ENCODE measurements at places on chromosomes 2 and 18.

GRCh38 chr18:75915941-75916623 is 488.6 kb upstream of the SMIM21 start:
- peak; percentile 72 for DNase-seq

DNA sequence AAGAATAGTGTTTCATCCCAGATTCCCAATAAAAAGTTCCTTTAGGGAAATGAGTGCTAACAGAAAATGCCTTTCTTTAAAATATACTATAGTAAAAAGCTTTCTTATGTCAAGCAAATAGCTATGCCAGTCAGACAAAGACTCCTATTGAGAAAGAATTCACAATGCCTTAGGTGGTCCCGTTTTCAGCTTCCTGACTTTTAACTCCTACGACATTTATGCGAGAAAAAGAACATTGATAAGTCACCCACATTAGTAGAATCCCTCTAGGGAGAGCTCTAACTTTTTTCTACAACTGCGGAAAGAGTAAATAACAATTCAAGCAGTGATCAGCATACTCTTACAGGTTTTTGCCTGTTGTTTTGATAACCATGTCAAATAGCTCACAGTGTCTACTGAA is 750.8 kb upstream of the ACVR2A start:
- DNase-seq, result no peak

GRCh38 chr2:174945601-174946260 is 59.5 kb downstream of the CHN1 start:
- no peak for DNase-seq

- DNase-seq, result no peak
Measured at GRCh38 chr2:217828336-217828735, 174.5 kb downstream of the TNS1 start.

GRCh38 chr2:53715568-53715967 is 52.0 kb upstream of the CHAC2 start:
- no peak for DNase-seq

DNA sequence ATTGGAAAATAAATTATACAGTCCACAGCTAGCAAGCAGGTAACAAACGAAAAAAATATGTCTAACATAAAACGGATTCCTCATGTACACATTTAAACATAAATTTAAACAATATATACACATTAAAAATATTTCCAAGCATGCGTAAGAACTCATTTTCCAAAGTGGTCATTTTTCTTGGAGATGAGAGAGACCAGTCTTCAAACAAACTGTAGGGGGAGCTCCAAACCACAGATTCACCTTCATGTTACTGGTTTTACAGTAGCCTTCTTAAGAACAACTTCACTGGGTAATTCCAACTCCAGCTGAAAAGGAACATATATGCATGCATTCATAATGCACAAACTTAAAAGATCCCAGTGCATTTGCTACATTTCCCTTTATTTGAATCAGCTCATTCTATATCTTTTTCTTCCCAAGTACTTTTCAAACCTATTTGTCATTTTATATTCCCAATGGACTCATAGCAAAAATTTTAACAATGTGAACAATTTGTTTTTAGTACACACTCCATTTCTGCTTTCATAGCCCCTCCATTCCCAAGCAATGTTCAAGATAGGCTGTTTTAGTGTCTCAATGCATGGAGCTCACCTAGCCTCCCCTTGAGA is 4.7 kb upstream of the STAMBP start:
- peak; percentile 87 for DNase-seq

GRCh38 chr2:110874453-110875383 is 142.3 kb downstream of the ACOXL start:
- no peak for DNase-seq

DNA sequence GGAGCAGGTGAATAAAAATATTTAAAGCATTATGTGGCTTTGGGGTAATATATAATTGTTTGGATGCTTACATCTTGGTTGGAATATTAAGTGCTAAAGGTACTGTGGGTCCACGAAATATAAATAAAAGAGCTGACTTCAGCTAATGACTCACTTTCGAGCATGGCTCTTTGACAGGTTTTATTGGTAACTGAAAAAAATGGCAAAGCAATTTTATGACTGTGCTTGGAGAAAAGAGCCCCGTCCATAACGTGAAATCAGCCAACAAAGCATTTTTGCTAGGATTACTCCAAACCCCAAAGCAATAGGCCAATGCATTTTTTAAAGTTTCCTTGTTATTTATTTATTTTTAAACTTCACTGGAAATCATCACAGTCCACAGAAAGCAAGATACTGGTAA is 397.2 kb upstream of the CDH19 start:
- peak; percentile 12 for DNase-seq

DNA sequence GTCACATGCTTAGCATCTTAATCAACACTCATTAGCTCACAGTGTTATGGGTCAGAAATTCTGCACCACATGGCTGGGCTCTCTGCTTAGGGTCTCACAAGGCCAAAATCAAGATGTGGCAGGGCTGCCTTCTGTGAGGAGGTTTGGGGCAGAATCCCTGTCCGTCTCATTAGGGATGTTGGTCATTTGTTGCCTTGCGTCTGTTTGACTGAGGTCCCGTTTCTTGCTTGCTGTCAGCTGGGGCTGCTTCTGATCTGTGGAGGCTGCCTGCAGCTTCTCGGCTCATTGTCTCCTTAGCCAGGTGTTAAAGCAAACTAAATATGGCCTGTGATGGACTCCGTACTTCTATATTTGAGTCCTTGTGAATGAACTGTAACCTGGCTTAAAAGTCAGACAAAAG is 146.5 kb downstream of the NDUFA10 start:
- no peak for DNase-seq

GRCh38 chr2:99865818-99866676 is 276.3 kb downstream of the AFF3 start:
- no peak for DNase-seq

DNA sequence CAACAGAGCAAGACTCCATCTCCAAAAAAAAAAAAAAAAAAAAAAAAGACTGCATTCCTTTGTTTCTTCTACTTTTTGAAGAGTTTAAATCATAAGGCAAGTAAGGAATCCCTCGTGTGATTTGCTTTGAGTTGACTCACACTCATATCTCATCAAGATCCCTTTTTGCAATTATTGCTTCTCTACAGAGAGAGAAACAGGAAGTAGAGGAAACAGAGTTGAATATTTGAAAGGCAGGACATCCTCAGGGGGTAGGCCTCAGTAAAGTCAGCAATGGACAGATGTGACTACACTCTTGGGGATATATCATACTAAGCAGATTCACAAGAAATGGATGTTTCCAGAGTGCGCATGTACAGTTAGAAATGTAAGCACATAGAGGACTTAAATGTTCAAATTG is 11.2 kb upstream of the EFR3B start:
- DNase-seq, result no peak

GRCh38 chr2:54058449-54058848 is 57.0 kb upstream of the ACYP2 start:
- no peak for DNase-seq

DNA sequence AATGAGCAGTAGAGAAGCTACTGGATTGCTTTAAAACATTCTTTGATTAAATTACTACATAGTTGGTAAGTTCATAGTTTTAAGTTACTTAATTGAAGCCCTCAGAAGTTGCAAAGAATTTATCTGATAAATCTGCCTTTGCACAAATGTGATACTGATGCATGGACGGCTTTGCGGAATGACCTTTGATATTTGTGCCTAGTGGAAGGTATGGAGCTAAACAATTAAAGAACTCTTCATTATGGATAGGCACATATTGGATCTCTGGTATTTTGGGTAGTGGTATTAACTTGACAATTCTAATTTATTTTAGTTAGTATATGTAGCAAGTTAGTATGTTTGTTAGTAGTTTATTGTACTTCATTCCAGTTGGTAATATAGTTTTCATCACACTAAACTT is 54.1 kb downstream of the CFAP210 start:
- DNase-seq, result no peak

- DNase-seq, result no peak
Measured at GRCh38 chr2:6971502-6971901, 54.3 kb downstream of the RNF144A start.

DNA sequence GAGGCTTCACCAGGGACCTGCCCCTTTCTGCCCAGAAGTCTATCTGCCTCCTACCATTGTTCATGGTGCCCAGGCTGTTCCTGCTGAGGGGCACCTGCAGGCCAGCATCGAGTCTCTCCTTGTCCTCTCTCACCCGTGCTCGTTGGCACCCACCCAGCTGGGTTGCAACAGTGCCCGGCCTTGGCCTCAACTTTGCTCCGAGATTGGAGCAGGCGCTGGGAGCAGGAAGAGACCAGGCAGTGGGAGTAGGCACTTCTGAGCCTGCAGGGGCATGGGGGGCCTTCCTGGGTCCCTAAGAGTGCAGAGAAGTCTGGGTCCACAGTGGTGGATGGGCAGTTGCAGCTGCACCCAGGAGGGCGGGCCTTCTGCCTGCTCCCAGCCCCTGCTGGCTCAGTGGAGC is 75.6 kb downstream of the NCOA1 start:
- DNase-seq, result no peak

GRCh38 chr2:182291296-182291695 is 135.5 kb downstream of the PDE1A start:
- no peak for DNase-seq

DNA sequence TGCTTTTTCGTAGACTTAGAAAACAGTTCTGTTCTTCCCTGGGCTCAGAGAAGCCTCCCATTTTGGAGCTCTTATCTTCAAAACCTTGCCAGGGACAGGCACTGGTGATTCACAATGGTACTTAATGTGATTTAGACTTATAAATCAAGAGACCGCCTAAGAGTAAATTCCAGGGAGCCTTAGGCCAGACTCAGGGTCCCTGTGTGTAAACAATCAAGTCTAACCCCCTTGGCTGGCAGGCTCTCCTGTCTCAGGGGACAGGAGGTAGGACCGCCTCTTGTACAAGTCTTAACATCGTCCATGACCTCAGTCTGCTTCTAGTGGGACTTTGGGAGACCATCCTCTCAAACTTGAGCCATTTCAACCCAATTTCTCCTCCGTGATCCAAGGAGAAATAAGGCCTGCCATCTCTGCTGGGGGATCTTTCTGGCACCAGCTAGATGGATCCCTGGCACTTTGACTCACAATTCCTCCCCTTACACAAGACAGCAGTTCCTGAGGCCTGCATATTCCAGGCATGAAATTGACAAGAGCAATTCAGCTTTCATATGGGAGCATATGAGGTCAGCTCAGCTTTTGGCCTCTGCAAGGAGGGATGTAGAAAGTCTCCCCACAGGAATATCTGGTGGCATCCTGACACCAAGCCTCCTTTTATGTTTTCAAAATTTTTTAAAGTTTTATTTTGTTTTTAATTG is 487.0 kb downstream of the TNS1 start:
- DNase-seq, result no peak

DNA sequence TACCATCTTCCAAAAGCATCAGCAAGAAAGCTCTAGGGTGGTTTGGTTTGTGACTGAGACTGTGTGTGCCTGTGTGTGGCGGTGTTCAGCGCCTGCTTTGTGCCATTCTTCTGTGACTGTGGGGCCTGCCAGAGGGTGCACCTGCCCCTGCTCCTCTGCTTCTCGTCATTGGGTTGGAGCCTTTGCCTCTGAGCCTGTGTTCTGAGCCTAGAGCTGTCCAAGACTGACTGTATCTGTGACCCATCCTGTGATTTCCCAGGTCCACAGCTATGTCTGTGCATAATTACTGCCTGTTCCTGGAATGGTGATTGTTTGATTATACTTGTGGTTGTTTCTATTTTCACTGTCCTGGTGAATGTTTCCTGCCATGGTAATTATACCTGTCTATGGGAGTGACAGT is 57.1 kb upstream of the KLHL29 start:
- no peak for DNase-seq

- no peak for DNase-seq
Measured at GRCh38 chr18:63162271-63163014, 157.1 kb downstream of the BCL2 start.

DNA sequence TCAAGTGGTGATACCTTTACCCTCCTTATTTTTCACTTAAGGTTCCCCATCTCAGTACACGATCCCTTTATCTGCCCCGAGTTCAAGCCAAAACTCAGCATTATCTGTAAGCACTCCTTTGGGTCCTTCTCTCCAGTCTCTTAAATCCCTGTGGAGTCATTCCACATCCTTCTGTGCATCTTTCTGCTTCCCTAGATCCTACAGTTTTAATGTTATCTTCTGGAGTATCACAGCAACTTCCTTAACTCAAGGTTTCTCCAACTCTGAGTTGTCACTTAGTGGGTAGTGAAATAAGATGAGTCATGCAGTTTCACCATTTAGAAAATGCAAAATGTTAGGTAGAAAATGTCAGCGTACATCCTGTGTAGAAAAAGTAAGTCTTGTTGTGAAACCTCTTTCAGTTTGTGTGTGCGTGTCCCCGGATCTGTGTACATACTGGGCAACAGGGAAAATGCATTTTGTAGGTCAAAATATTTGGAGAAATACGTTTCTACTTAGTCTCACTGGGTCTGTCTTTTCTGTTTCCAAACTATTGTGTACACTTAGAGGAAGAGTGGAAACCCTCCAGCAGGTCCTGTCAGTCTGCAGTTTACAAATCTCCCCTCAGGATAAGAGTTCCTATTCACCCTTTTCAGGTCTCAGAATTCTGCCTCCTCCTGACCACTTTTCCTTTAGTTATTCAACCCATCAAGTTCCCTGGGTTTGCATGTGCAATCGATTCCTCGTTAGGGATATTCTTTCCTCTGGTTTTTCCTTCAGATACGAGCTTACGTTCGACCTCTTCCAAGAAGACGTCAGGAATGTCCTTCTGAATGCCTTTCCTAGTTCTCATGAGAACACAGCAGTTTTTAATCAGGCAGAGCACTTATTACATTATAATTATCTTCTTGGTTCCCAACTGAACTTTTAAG is 154.8 kb downstream of the TGIF1 start:
- peak; percentile 68 for DNase-seq

GRCh38 chr2:20169796-20170703 is 54.9 kb downstream of the SDC1 start:
- DNase-seq, result no peak

- DNase-seq, result no peak
Measured at GRCh38 chr18:3885209-3885792, 435.3 kb downstream of the TGIF1 start.

DNA sequence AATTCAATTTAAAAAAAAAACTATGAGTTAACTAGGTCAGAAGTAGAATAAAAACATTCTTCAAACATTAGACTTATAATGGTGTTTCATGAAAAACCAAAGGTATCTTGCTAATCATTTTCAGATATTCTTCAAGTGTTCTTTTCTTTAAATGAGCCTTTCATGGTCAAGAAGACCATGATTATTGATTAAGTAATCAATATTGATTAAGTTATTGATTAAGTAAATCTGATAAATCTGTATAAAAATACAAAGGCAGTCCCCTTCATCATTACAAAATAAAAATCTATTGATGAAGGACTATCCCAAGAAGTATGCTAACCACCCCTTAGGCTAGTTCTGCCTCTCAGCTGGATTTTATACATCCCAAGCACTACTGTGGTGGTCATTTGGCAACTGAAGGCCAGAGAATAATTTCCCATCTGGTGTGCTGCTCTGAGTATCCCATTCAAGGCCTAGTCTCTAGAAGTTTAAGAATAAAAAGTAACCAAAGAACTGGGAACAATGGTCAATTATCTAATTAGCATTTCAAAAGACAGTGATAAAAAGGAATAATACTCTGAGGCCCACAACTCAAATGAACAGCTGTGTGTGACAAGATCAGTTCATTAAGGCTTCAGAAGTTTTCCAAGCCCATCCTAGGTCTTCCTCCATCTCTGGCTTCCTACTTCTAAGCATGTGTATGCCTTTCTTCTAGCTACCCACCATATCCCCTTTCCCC is 63.5 kb downstream of the TCF4 start:
- no peak for DNase-seq

- no peak for DNase-seq
Measured at GRCh38 chr2:42725657-42726056, 38.3 kb downstream of the OXER1 start.

- no peak for DNase-seq
Measured at GRCh38 chr18:34598120-34598635, 111.9 kb upstream of the DTNA start.

GRCh38 chr18:12441475-12442034 is 33.8 kb downstream of the PRELID3A start:
- DNase-seq, result no peak

- DNase-seq, result peak; percentile 10
Measured at GRCh38 chr2:179861416-179862067, at the start of gene ZNF385B. Gene ZNF385B, minus strand, starts transcription at chr2:179861612.
